Activated T-helper 17 cell treated with anti-CD3 and anti-CD28 coated beads, Interleukin-2, amount 50 U/mL, for 72 hours (primary cell): ENCODE measurements at places on chromosomes 1 and 21. TPM values are rescaled to one million over a fixed set of nuclear protein-coding genes. Genes with fewer than 3 reads are reported as not detected.

Gene JAM2
- 2.6 TPM for total RNA-seq

Gene FAM72C
- total RNA-seq = 11.7 TPM

Gene ADGRB2
- total RNA-seq = 0.24 TPM

Gene OLIG2
- total RNA-seq = not detected

Gene AMY2A
- not detected for total RNA-seq

Gene LPAR3
- 1.1 TPM for total RNA-seq

Gene TRIM63
- total RNA-seq = not detected

Gene CYP4B1
- 0.56 TPM for total RNA-seq

- no peak for ATAC-seq
Measured at GRCh38 chr1:36286802-36287201, 19.4 kb upstream of the SH3D21 start.

GRCh38 chr1:48203287-48203900, 19.1 kb upstream of the SLC5A9 start:
- ATAC-seq = no peak

- ATAC-seq = no peak
Measured at GRCh38 chr1:59502009-59502691, 205.3 kb downstream of the FGGY start.

DNA sequence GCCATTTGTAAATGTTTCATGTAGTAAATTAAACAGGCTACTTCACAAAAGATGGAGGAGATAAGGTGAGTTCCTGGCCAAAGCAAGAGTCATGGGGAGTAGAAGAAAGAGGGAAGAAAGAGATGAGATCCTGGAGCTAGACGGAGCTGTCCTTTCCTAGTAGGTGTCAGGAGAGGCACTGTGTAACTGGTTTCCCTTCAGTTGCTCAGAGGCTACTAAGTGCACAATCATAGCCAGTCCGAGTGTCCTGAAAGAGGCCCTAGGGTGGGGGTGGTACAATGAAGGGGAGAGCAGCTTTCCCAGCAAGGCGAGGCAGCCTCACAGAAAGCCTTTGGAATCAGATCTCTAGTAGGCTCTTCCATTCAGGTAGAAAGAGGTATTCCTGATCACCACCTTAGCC, 390.9 kb downstream of the KCNH1 start:
- ATAC-seq = no peak

DNA sequence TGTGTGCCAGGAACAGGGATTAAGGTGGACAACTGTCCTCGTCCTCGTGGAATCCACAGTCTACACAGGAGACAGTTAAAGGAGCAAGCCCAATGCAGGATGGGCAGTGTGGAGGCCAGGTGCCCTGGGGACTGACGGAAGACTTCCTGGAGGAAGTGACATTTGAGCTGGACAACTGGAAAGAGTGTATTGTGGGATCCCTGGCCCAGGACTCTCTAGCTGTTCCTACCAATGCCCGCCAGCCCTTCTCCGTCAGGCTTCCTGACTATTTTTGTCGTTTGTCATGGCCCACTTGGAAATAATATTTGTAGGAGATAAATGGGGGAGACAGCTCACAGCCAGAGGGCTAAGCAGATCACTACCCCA, 235.3 kb downstream of the TOMM20 start:
- no peak for ATAC-seq

DNA sequence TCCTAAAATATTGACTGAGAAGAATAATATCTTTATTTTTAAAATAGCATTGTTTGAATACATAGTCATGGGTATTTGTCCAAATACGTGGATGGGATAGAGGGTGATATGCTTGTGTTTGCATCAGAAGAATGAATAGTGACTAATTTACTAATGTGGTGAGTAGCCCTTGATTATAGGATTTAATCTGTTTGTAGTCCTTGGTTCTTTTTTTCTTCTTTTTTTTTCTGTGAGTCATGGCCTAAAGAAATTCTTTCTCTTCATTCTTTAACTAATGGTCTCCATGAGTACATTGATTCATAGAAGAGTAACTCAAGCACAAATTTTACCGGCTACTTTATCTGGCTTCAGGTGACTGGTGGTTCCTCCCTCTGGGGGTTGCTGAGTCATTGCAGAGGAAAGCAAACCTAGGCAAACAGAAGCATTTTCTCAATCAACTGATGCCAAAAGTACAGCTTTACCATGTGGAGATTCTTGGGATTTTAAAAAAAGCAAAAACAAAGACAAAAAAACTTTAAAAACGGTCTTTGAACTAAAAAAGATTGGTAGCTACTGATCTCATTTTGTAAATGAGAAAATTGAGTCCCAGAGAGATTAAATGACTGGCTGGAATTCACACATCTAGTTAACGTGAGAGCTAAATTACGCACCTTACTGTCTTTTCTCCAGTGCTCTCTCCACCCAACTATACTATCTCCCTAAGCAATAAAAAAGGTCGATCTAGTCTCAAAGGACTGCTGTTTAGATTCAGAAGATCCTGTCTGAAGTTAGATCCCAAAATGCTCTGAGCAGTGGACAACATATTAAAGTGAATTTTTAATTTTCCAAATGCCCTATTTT, 40.5 kb downstream of the AK5 start:
- ATAC-seq = no peak

DNA sequence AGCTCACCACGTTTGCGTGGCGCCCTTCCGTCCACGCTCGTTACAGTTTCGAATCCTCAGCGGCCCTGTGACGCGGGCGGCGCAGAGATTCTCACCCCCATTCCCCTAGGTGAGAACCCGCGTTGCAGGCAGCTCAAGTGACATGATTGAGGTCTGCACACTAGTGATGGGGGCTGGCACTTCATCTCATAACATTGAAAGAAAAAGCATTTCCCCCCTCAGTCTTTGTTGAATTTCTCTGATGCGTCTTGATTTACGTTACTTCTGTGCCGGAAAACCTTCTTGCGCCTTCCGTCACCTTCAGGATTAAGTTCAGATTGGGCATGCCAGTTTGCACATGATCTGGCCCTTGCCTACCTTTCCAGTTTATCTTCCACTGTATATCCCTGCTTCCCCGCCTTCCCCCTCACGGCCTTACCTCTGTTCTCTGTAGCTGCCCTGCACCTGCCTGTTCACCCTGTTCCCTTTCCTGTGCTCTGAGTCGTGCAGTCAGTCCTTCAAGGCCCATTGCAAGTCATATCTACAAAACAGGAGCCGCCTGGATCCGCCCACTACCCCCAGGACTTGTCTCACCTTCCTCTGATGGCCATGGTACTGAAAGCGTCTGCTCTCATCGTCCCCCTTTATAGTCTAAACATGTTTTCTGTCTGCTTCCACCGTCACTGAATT, 1.1 kb downstream of the CTPS1 start:
- peak; percentile 11 for ATAC-seq

GRCh38 chr1:151251656-151252470, 2.7 kb upstream of the PSMD4 start:
- peak; percentile 39 for ATAC-seq

- ATAC-seq = no peak
Measured at GRCh38 chr1:39671433-39671792, 494 bp downstream of the NT5C1A start.

DNA sequence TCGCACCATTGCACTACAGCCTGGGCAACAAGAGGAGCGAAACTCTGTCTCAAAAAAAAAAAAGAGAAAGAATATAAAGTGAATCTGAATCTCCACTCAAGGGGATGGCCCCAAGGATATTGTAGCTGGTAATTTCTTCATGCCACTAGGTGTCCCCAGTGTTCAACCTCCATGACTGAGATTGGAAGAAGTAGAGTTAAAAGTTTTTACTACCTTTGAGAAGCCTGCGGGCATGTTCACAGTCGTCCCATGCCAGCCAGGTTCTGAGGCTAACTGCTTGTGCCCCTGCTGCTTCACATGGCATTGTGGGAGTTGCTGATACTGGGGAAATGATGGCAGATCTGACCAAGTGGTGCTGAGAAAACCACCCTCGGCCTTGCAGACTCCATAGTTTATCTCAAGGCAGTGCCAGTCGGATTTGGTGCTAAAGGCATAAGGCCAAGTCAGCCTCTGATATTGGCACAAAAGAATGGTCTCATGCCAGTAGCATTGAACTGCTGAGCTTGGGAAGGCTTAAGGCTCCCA, 10.8 kb upstream of the SHISA4 start:
- ATAC-seq = peak; percentile 39

DNA sequence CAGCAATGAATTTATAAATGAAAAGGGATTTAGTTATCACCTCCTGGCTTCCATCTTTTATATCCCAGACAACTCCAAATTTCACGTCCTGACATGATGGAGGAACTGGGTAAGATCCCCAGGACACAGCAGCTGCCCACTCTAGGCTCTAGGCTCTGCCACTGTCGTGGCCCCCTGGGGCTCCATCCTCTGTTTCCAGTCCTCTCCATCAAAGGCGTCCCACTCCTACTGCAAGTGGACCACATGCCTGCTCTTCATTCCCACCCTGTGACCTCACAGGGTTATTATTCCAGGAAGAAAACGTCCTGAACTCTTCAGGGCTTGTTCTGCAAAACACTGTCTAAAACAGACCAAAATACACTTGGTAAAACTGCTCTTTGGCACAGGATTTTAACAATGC, 11.9 kb downstream of the URB1 start:
- no peak for ATAC-seq

DNA sequence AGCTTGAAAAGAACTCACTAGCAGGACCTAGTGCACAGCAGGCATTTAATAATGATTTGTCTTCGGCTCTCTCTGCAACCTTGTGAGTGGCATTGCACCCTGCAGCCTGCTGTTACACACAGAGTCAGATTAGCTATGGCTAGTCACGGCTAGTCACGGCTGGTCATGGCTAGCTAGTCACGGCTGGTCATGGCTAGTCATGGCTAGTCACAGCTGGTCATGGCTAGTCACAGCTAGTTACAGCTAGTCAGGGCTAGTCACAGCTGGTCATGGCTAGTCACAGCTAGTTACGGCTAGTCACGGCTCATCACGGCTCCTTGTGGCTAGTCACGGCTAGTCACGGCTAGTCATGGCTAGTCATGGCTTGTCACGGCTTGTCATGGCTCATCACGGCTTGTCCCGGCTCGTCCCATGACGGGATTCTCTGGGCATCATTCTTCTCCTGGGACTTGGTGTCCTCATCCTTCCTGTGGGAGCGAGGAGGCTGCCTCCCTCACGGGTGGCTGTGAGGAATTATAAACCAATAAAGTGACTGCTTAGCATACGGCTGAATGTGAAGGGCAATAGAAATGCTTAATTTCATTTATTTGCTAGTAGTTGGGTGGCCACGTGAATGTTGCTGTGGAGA, 12.5 kb upstream of the KIF26B start:
- no peak for ATAC-seq

- ATAC-seq = peak; percentile 15
Measured at GRCh38 chr1:23102289-23102688, 66.4 kb downstream of the LUZP1 start.

GRCh38 chr1:204468206-204468605, 26.4 kb downstream of the PIK3C2B start:
- ATAC-seq = no peak

DNA sequence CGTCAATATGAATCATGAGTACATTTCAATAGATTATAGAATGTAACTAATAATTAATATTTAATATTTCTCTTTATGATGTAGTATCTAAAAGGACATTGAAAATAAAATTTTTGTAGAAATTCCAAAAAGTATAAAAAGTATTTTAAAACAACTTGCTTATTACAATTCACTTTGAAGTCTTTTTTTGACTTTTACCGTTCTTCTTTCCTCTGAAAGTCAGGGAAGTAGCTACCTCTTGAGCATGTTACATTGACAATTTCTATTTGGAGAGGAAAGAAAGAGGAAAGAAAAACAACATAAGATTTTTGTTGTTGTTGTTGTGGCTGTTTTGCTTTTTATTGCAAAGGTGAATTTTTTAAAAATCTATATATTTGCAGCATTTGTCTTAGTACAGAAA, 1.3 kb downstream of the PTPRC start:
- no peak for ATAC-seq

GRCh38 chr1:183522104-183522503, 49.8 kb downstream of the SMG7 start:
- ATAC-seq = no peak

DNA sequence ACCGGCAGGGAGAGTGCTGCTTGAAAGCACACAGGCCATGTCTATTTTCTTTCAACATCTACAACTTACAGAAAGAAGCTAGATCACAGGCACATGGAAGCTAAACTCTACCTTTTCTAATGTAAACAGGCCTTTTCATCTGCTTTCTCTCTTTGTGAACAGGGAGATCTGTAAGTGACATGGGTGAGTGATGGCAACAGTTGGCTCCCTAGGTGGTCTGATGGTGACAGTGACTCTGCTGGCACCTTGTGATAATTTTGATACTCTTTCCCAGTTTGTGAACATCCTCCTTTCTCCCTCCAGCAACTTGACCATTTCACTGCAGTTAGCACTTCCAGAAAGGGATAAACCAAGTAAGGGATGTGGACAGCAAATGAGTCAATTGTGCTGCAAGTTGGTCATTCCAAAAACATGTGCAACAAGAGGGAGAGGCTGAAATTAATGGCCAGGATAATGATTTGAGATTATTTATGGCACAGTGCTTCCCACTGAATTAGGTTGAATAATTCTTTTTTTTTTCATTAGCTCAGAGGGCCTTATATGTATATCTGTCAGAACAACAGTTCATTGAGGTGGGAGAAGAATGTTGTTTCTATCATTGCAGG, 89.5 kb downstream of the XCL2 start:
- no peak for ATAC-seq

DNA sequence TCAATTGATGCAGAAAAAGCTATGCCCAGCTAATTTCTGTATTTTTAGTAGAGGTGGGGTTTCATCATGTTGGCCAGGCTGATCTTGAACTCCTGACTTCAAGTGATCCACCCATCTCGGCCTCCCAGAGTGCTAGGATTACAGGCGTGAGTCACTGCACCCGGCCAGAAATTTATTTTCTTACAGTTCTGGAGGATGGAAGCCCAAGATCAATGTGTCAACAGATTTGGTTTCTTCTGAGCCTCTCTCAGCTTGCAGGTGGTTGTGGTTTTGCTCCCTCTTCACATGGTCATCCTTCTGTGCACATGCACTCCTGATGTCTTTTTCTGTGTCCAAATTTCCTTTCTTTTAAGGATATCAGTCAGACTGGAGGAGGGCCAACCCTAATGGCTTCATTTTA, 35.6 kb downstream of the SHCBP1L start:
- no peak for ATAC-seq

DNA sequence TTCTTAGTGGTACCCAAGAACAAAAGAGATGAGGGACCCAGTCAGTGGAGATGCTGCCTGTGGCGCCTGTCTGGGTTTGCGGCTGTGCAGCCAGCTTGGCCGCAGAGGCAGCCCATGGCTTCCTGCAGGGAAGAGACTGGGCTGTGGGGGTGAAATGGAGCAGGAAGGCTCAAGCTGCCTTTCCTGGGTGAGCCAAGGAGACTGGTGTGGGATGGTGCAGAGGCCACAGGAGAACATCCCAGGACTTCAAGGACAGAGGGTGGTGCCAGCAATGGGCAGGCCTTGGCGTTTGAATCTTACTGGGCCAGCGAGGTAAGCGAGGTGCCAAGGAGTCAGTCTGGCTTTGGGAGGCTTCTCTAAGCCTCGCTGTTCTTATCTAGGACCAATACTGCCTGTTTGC, 26.4 kb downstream of the KCNA10 start:
- no peak for ATAC-seq

GRCh38 chr1:155086128-155086741, 7.6 kb downstream of the EFNA3 start:
- ATAC-seq = peak; percentile 13

GRCh38 chr1:96713649-96714048, 7.9 kb upstream of the PTBP2 start:
- ATAC-seq = no peak

- ATAC-seq = no peak
Measured at GRCh38 chr21:14543983-14544382, 2.1 kb downstream of the SAMSN1 start.

- no peak for ATAC-seq
Measured at GRCh38 chr21:41480086-41480690, 27.8 kb downstream of the TMPRSS2 start.
